Astrocyte (in vitro differentiated cells and primary cell): ENCODE measurements at places on chromosomes 5 and 9. TPM values are rescaled to one million over a fixed set of nuclear protein-coding genes. Genes with fewer than 3 reads are reported as not detected.

Gene FBXL7
- total RNA-seq, result 21.0 and 22.4 TPM in 2 replicates

Gene PPP3R2
- not detected in 2 replicates for total RNA-seq

Gene TMEM167A
- 160 and 163 TPM in 2 replicates for total RNA-seq

Gene PCDHGC5
- total RNA-seq, result 7.7 and 10.9 TPM in 2 replicates

DNA sequence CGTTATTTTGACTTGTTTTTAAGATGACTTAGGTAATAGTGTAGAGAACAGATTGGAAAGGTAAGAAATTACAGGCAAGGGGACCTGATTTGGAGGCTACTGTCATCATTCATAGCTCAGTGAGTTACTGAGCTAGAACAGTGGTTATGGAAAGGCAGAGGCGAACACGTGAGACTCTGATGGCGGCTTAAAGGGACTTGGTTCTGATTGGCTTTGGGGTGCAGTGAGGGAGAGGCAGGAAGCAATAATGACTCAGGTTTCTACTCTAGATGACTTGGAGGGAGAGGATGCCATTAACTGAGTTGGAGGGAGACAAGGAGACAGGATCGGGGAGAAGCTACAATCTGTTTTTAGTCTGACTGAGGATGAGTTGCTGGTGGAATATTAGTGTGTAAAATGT lies 3.0 kb downstream of the F2RL2 start:
- no peak for DNase-seq

GRCh38 chr5:3886524-3887451 lies 291.2 kb downstream of the IRX1 start:
- peak; percentile 42 for DNase-seq

- DNase-seq, result peak; percentile 31
Measured at GRCh38 chr9:70073193-70073592, 29.5 kb downstream of the MAMDC2 start.

DNA sequence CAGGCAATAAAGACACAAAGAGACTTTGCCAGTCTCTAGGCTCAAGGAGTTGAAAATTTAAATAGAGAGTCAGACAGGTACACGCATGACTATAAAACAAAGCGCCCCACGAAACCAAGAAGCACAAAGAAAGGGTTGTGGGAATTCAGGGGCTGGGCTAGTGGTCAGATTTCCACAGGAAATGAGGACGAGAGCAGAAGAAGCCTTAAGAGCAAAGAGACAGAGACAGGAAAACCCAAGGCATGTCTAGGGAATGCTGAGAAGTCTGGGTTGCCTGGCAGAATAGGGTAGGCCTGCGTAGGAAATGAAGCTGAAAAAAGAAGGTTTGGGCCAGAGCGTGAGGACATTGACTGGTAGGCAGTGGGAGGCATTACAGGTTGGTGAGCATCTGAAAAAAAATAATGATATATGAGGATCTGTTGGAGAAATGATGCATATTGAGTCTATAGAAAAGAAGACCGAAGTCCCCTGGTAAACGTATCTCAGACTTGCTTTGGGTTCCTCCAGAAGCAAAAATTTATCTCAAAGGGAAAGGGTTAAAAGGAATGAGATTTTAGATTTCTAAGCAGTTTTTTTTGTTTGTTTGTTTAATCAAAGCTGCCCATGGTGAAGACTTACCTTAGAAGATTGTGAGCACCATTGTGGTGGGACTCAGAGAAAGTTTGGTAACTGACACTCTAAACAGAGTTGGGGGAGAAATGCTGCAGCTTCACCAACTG lies 51.8 kb downstream of the SLC1A3 start:
- peak; percentile 75 for DNase-seq

DNA sequence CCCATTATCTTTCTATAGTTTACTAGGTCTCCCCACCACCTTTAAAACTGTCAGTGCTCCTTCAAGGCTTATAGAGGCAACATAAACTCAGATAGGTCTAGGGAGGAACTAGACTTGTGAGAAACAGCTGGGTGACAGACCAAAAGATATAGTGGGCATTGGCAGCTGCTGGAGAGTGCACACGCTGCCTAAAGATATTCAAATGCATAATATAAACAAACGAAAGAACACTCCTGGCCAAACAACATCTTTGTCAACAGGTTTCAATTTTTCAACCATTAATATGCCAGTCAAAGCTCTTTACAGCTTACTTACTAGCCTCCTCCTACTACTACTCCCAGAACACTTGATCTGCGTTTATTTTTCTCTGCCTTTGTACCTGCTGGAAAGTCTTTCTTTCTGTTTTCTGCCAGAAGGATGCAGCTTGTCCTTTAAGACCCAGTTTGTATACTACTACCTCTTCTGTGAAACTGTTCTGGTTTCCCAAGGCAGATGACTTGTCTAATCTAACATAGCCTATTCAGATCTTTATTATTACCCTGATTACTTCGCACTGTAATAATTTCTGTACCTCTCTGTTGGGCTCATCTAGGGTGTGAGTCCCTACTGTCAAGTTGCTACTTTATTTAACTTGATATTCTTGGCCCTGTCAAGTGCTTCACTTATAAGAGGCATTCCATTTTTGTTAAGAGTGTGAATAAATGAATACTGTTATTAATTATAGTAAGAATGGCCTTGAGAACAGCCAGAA lies 14.3 kb downstream of the KDM3B start:
- DNase-seq, result no peak

GRCh38 chr5:179916523-179916922 lies 8.8 kb upstream of the TBC1D9B start:
- DNase-seq, result no peak

DNA sequence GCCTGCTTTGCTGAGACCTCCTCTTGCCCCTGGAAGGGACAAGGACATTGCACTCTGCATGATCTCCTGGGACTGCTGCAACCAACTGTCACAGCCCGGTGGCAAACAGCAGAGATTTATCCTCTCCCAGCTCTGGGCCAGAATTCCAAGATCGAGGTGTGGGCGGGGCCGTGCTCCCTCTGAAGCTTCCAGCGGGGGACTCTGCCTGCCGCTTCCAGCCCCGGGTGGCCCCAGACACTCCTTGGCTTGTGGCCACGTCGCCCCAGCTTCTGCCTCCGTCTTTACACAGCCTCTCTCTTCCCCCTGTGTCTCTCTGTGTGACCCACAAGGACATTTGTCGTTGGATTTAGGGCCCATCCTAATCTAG lies 67.1 kb downstream of the COL5A1 start:
- DNase-seq, result no peak

- no peak for DNase-seq
Measured at GRCh38 chr5:2111569-2112105, 228.9 kb upstream of the IRX4 start.

DNA sequence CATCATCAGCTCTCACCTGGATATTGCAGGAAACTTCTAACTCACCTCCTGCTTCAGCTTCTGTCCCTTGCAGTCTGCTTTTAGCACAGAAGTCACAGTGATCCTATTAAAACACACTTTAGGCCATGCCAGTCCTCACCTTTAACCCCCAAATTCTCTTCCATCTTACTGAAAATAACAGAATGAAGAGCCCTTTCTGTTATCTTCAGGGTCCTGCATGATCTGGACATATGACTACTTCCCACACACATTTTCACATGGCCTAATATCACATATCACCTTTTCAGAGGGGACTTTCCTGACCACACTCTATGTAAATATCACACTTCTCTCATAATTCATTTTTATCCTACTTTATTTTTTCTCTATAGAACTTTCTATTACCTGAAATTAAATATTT lies 550.6 kb upstream of the CLINT1 start:
- DNase-seq, result no peak
